ENCODE measurements at places on chromosomes 7 and 10.

DNA sequence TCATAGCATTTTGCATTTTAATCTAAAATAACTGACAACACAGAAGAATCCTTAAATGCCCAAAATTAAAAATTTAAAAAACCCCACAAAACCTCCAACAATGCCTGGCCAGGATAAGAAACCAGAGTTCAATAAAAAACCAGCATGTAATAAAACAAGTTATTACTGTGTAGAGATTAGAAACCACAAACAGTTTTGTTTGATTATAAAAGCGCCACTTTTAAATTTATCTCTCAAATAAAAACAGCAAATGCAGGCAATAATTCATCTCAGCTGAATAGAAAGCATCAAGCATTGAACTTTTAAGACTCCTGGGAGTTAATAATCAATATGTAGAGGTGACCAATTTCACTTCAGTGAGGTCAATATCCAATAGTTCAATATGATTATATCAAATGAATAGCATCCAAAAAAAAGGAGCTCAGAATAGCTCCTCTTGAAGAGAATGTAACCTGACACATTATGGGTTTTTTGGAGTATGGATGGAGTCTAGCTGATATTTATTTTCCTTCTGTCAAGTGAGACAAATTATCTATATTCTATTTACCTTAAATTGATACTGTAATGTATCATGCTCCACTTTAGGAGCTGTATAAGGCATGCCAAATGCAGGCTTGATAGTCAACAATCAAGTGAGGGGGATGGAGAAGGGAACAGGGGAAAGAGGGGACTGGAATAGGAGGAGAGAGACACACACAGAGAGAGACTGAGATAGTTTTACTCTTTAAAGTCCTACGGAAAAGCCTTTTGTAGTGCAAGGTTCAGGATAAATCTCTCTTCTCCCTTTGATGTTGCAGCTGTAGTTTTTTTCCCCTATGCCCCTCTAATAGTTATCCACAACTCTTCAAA, 130.9 kb downstream of the RSU1 start:
- no peak for DNase-seq

DNA sequence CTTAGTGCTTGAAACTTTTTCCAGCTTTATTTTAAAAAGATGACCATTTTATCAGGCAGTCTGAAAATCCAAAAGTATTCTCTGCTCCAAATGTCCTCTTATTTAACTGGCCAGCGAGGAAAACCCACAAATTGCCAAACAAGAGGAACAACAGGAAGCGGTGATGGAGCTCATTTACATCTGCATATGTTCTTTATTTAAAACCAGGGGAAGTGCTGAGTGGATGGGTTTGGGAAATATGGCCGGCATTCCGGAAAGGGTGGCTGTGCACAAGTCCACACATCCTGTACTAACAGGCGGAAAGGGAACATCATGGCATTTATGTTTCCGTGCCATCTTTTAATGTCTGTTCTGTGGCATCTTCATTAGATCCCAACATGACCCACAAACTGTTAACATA, 974.5 kb downstream of the LRMDA start:
- DNase-seq = no peak

DNA sequence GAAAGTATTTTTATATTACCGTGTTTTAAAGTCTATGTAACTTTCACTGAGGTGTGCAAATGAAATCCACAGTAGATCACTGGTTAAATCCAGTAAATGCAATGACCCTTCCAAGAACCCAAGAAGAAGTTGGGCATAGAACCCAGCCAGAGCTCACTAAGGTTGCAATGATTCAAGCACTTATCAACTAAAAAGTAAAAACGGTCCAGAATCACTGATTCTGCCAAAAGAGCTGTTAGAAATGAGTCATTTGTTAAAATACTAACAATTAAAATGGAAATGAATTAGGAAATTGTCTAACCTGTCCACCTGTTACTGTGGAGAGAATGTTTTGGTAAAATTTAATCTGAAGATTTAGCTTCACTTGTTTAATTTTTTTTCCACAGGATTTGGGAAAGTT, 74.4 kb downstream of the ANK3 start:
- no peak for DNase-seq

- no peak for DNase-seq
Measured at GRCh38 chr7:158274404-158274811, 313.2 kb downstream of the PTPRN2 start.

DNA sequence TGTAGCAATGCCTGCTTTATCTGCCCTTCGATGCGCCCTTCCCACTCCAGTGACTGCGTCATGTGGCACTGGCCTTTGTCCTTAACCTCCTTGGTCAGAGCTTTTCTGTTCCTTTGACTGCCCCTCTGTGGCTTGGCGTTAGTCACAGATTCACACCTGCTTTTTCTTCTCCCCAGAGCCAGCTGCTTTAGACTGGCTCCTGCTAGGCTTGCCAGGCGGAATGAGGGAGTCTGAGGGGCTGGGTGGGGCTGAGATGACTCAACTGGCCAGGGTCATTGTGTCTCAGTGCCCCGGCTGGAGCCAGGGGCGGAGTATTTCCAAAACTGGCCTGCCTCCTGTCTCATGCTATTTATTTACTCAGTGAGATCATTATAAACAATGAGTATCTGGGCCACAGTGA, 194.1 kb downstream of the EMX2 start:
- DNase-seq = no peak

GRCh38 chr7:77664715-77665114, 31.5 kb upstream of the RSBN1L start:
- no peak for DNase-seq

- DNase-seq = no peak
Measured at GRCh38 chr7:101058355-101058754, 26.9 kb upstream of the TRIM56 start.

- no peak for DNase-seq
Measured at GRCh38 chr7:120802751-120803150, 55.2 kb downstream of the TSPAN12 start.

GRCh38 chr7:87628780-87629569, 777 bp downstream of the RUNDC3B start:
- peak; percentile 49 for DNase-seq

DNA sequence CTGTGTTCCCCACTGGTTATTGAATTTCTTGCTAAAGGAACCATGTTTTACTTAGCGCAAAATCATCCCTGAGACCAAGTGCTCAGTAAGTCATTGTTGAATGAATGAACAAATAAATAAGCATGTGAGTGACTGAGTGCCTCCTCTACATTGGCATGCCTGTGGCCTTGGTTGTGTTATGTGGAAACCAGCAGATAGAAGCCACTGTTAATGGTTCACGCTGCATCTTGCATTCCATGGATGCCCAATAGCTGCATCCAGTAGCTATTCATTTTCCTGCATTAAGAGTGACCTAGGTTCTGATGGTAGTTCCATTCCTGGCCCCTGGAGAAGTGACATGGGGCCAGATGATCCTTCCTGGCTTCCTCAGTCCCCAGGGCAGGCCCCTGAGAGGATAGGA, 113.3 kb upstream of the BMPER start:
- DNase-seq = no peak

GRCh38 chr7:43295429-43295828, 183.0 kb downstream of the HECW1 start:
- DNase-seq = no peak
